Fibroblast of skin of left quadriceps (primary cell): ENCODE measurements at places on chromosomes 3 and 15.

DNA sequence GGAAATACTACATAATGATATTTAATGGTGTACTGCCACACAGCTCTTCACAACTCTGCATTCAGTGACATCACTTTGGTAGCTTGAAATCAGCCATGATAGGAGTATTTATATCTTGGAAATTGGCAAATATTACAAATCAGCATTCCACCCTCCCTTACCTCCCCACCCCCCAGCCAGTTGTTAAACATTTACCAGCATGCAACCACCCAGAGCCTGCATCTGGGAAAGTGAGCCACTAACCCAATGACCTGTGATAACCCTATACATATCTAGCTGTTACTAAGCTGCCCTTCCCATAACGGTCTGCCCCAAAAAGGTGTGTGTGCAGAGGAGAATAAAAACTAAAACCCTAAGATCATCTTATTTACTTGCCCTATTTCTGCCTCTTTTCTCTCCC lies 44.6 kb upstream of the SATB1 start:
- DNase-seq = no peak

DNA sequence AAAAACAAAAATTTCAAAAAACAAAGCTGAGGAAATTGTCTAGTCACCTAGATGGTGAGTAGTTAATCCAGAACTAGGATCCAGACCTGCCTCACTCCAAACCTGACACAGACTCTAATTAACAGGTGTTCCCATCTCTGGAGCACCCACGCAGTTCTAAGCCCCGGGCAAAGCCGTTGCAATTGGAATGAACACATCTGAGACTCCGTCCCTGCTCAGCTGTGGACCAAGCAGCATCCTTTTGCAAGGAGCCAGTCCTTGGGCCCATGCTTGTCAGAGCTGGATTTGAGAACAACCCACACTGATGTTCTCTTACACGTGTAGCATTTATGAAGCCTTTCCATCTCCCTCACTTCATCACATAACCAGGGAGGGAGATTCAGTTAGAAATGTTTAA lies 54.8 kb downstream of the LMCD1 start:
- DNase-seq = no peak

- no peak for DNase-seq
Observed at GRCh38 chr3:98688363-98688762, 74.8 kb upstream of the ST3GAL6 start.

DNA sequence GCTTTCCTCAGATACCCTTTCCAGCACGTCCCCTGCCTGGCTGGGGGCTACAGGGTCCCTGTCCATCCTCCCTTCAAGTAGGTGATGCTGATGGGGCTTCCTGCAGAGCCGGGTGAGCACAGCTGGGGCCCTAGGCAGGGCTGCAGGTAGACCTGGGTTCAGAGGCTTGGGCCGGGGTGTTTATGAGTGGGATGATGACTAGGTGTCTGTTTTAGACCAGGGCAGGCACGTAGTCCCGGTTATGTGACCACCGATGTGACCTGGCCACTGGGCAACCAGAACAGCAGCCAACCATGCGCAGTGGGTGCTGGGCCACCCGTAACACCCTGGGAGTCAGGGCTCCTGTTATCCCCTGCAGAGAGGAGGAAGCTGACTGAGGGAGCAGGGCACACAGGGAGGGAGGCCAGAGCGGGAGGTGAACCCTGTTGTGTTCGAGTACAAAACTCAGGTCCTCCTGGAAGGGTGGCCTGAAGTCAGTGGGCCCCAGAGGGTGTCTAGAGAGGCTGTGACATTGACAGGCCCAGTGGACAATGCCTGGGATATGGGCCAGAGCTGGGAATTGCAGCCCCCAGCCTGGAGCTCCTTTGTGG lies 101.6 kb downstream of the PLXNA1 start:
- no peak for DNase-seq

GRCh38 chr3:47588587-47588986 lies 9.9 kb upstream of the CSPG5 start:
- no peak for DNase-seq

GRCh38 chr3:4708230-4708629 lies 215.1 kb downstream of the ITPR1 start:
- no peak for DNase-seq

DNA sequence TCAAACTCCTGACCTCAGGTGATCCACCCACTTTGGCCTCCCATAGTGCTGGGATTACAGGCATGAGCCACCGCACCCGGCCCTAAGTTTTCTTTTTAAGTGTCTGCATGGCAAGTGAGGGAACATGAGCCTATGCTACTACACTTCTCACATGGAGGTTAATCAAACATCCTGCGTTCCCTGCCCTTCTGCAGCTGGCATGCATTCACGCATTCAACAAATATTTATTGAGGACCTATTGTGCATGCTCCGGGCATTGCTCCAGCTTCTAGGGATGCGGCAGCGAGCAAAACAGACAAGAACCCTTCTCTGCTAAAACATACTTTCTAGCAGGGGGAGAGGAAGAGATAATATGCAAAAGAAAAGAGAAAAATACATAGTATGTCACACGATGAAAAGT lies 42.6 kb upstream of the ACKR4 start:
- DNase-seq = no peak

GRCh38 chr3:138093721-138094120 lies 21.7 kb downstream of the DZIP1L start:
- DNase-seq = no peak

DNA sequence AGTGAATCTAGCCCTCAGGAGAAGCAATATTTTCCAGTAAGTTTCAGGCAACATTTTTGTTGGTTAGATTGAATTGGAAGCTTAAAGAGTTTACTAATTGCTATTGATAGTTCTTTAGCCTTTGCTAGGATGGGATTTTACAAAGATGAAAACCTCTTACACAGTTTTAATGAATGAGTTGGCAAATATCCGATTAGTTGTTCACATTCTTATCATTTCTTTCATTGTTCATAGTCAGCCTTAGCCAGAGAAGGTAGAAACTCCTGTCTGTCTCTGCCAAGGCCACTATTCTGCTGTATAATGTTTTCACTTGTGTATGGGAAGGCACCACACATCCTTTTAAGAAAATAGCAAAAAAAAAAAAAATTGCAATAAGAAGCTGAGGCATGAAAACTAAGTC lies 222.0 kb upstream of the MANF start:
- DNase-seq = no peak

- DNase-seq = no peak
Observed at GRCh38 chr3:197458179-197458707, 97.5 kb downstream of the BDH1 start.

GRCh38 chr3:2041931-2042330 lies 56.7 kb upstream of the CNTN4 start:
- DNase-seq = no peak

DNA sequence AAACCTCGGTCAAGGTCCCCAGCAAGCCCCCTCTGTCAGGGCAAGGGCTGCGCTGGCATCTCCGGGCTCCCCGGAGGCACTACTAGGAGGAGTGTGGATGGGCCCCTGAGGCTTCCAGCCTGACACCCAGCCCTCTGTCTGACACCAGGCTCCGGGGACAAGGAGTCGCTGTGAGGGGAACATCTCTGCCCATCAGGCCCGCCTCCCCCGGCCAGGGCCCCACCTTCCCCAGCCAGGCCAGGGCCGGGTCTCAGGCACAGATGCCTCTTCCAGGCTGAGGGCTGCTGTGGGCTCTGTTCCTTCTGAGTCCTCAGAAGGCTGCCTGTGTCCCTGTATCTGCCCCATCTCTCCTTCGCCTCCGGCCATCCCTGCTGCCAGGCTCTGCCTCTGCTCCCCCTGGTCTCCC lies 15.8 kb downstream of the CSPG4 start:
- DNase-seq = no peak

DNA sequence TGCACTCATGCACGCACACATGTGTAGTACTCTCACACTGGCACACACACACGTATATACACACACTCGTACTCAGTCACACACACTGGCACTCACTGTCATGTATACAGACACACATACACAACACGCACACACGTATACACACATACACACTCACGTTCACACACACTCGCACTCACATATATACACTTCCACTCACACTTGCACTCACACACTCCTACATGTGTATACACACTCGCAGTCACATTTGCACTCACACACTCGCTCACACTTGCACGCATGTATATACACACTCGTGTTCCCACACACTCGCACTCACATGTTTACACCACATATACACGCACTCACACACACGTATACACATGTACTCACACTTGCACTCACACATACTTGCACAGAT lies 1.5 kb downstream of the PLA2G4F start:
- no peak for DNase-seq

- DNase-seq = no peak
Observed at GRCh38 chr15:63528138-63528659, 23.8 kb downstream of the USP3 start.

GRCh38 chr3:462851-463250 lies 266.3 kb downstream of the CHL1 start:
- DNase-seq = no peak

- no peak for DNase-seq
Observed at GRCh38 chr3:113620091-113620490, 76.4 kb downstream of the USF3 start.

- DNase-seq = no peak
Observed at GRCh38 chr3:127140501-127141460, 52.1 kb upstream of the PRR23E start.

GRCh38 chr15:53457479-53457878 lies 302.0 kb downstream of the WDR72 start:
- DNase-seq = no peak

GRCh38 chr3:197554196-197554561 lies 1.6 kb downstream of the BDH1 start:
- no peak for DNase-seq

DNA sequence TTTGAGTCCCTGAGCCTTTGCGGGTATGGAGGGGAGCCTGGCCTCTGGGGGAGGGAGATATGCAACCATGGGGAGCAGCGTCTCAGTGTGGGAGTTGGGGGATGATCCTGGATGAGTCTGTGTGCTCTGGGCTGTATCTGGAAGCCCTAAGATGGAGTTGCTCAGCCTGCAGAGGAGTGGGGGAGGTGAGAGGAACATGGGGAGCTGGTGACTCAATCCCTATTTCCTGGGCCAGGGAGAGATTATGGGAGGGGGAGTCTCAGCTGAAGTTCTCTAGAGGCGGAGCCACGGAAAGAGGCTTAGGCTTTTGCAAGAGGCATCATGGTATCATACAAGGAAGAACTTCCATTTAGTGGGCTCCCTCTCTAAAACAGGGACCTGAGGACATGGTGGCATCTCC lies 59.5 kb upstream of the TMEM115 start:
- DNase-seq = peak; percentile 38

GRCh38 chr15:93454788-93455187 lies 365.8 kb upstream of the RGMA start:
- DNase-seq = no peak

DNA sequence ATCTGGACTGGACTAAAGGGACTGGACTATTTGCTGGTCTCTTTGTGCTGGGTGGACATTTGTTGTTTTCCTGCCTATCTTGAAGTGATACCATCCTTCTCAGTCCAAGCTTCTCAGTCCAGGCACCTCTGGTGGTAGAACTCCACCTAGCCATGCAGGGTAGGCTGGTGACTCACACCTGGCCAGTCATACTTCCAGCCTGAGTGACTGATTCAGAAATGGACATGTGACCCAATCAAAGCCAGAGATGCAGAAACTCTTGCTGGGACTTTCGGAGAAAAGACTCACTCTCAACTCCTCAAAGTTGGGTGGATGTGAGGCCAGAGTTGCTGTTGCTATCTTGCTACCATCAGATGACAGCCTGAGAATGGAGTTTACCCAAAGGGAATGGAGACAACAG lies 5.6 kb upstream of the ASB14 start:
- DNase-seq = no peak

DNA sequence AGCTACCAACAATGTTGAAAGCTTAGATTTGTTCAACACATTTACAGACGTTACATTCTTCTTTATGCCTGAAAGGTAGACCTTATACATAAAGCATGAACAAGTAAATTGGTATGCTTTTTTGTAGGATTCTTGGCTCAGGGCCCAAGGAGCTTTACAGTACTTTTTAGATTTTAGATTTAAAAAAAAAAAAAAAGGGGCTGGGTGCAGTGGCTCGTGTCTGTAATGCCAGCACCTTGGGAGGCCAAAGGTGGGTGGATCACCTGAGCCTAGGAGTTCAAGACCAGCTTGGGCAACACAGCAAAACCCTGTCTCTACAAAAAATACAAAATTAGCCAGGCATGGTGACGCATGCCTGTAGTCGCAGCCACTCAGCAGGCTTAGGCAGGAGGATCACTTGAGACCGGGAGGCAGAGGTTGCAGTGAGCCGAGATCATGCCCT lies 39.7 kb downstream of the MEF2A start:
- DNase-seq = no peak

DNA sequence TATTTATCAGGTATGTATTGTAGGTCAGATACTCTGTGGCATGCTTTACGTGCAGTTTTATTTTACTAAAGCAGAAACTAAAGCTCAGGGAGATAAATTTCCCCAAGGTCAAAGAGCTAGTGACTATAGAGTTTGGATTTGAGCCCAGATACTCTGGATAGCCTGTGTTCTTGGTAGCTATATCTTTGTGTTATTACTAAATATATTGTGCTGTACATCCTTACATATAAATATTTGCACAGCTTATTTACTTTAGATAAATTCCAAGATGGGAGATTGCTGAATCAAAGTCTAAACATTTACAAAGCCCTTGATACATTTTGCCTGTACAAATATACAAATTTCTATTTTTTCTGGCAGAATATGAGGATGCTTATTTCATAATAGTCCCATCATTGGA lies 660.9 kb upstream of the NAALADL2 start:
- no peak for DNase-seq

GRCh38 chr15:96869122-96869521 lies 538.6 kb downstream of the NR2F2 start:
- DNase-seq = no peak

DNA sequence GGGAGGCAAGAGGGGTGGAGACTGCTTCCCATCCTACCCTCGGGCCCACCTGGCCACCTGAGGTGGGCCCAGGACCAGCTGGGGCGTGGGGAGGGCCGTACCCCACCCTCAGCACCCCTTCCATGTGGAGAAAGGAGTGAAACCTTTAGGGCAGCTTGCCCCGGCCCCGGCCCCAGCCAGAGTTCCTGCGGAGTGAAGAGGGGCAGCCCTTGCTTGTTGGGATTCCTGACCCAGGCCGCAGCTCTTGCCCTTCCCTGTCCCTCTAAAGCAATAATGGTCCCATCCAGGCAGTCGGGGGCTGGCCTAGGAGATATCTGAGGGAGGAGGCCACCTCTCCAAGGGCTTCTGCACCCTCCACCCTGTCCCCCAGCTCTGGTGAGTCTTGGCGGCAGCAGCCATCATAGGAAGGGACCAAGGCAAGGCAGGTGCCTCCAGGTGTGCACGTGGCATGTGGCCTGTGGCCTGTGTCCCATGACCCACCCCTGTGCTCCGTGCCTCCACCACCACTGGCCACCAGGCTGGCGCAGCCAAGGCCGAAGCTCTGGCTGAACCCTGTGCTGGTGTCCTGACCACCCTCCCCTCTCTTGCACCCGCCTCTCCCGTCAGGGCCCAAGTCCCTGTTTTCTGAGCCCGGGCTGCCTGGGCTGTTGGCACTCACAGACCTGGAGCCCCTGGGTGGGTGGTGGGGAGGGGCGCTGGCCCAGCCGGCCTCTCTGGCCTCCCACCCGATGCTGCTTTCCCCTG lies 2.2 kb upstream of the FES start:
- no peak for DNase-seq
